Activated naive CD4-positive, alpha-beta T cell treated with anti-CD3 and anti-CD28 coated beads, Interleukin-2, amount 10 ng/mL, durations not matched to agents 7 days and 5 days (primary cell): ENCODE measurements at places on chromosomes 3 and 15.
A peak's percentile ranks its signal among the peaks of the same experiment; 100 is the strongest.

- no peak for DNase-seq
Observed at GRCh38 chr3:186330772-186331460, 31.1 kb downstream of the DGKG start.

- no peak for DNase-seq
Observed at GRCh38 chr3:24202071-24202470, 257.0 kb downstream of the NR1D2 start.

GRCh38 chr3:111594205-111594604 is 941 bp downstream of the ZBED2 start:
- no peak for DNase-seq

- no peak for DNase-seq
Observed at GRCh38 chr3:169970847-169971246, 4.2 kb downstream of the SEC62 start.

DNA sequence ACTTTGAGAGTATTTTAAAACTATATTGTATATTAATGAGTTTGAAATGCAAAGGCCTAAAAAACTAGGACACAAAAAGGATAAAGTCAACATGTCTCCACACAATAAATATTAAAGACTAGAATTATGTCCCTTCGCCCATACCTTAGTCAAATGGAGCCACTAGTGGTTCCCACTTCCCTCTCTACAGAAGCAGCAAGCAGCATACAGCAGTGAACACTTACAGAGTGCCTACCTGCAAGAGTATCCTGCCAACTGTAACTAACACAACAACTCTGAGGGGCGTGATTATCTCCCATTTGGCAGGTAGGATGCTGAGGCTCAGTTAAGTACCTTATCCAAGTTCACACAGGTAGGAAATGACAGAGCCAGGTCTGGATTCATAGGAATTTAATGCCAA is 17.2 kb downstream of the DYNC1LI1 start:
- no peak for DNase-seq

GRCh38 chr3:17581421-17582080 is 160.9 kb downstream of the TBC1D5 start:
- DNase-seq: no peak

- no peak for DNase-seq
Observed at GRCh38 chr3:184597829-184598573, 36.4 kb downstream of the EPHB3 start.

GRCh38 chr3:120454076-120454689 is 3.4 kb upstream of the FSTL1 start:
- DNase-seq: no peak

DNA sequence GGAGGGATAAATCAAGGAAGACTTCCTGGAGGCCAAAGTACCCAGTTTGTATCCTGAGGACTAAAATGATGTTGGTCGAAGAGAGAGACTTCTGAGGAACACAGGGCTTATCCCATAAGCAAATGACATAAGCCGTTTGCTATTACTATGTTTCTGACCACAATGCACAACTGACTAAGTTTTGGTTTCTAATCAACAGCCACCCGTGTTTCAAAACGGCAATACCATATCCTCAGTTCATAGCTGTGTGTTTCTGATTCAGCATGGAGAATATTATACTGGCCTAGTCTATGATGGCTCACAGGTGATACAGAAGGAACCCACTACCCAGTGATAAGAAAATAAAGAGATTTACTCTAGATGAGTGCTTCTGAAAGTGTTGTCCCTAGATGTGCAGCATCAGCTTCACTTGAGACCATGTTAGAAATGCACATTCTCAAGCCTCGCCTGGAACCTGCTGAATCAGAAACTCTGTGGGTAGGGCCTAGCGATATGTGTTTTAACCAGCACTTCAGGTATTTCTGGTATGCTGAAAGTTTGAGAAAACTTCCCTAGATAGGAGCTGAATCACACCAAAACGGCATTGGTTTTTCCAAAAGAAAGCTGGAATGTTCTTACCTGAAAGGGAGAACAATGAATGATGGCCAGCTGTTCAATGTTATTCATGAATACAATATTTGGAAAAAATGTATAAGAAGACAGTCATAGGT is 639.7 kb upstream of the NR2F2 start:
- no peak for DNase-seq

DNA sequence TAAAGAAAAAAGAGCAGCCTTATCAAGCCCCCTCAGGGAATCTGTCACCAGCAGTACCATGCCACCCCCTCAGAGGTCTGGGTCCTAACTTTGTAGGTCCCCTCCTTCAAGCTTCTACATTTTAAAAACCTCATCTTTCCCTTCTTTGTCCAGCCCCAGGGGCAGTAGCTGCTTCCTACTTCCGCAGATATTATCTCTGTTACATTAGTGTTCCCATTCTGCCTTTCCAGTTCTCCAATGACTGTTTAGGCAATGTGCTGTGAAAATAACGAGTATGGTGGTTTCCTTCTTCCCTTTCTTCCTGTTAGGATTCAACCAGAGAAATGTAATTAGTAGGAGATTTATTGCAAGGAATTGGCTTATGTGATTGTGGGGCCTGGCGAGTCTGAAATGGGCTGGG is 126.1 kb upstream of the TNIK start:
- DNase-seq: no peak

DNA sequence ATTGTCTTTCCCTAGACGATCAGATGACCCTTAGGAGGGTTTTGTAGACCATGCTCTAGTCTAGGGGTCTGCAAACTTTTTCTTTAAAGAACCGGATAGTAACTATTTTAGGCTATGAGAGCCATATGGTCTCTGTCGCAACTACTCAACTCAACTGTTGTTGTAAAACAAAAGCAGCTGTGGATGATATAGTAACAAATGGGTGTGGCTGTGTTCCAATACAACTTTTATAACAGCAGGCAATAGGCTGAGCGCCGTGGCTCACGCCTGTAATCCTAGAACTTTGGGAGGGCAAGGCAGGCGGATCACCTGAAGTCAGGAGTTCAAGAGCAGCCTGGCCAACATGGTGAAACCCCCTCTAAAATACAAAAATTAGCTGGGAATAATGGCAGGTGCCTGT is 6.1 kb upstream of the CMTM6 start:
- no peak for DNase-seq

GRCh38 chr3:174206607-174207192 is 652.4 kb upstream of the NAALADL2 start:
- DNase-seq: no peak

- DNase-seq: peak; percentile 79
Observed at GRCh38 chr15:73851689-73852088, 21.7 kb upstream of the TBC1D21 start.

- DNase-seq: no peak
Observed at GRCh38 chr3:125140818-125141595, 71.5 kb downstream of the SLC12A8 start.

DNA sequence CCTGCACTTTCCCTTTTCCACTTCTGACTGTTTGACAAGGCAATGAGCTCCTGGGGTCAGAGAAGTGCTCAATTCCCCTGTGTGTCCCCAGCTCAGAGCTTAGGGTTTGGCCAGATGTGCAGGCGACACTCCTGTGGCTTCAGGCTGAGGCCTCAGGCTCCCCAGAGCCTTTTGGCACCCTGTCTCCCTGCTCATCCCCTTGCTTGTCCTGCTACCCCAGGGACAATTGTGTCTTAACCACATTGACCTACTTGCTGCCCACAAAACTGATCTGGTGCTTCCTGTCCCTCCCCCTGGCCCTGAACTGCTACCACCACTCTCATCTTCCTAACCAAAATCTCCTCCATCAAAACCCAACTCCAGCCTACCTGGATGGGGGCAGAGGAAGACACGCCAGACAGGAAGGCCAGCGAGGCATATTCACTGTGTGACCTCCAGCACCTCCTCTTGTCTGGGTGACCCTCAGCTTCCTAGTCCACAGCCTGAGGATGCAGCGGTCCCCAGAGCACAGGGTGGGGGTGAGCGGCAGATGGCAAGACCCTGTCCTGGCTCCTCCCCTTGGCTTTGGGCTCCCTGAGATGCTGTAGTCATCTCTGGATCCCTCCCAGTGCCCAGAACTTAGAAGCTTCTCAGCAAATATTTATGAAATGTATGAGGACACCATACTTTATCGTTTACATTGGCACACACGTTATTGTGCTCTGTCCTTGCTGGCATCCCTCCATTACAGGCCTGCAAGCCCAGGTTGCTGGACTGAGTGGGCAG is 98.9 kb upstream of the SLC6A6 start:
- no peak for DNase-seq

DNA sequence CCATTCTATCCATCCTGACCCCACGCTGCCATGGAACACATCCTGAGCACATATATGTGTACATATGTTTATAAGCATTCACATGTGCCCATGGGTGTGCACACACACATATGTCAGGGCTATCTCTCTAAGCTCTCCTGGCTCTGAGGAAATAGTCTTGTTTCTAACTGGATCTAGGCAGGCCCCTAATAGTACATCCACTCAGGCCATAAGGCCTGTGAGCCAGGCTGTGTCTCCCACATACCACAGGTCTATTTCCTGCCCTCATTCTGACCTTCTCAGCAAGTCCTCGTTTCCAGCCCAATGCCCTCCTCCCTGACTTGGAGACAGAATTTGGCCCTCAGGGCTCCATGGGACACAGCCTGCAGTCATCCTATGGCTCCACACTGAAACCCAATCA is 284.8 kb upstream of the CTNNB1 start:
- DNase-seq: no peak

GRCh38 chr3:138688871-138689299 is 80.3 kb downstream of the FAIM start:
- DNase-seq: no peak

DNA sequence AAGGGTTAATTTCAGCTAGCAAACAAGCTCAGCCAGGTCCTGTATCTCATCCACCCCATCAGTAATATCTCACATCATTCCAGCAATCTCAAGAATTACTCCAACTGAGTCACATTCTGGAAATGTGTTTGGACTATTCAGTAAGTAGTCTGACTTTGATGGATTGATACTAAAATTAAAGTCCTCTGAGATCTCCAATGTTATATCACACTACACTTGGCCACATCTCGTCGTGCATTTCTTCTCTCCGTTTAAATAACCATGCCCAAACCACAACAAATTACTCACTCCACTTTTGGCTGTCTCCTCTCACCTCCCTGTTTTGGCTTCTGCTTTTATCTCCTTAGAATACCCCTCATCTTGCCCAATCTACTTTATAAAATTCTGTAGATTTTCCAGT is 292.2 kb downstream of the PYDC2 start:
- DNase-seq: no peak

GRCh38 chr3:65677486-65678010 is 361.2 kb downstream of the MAGI1 start:
- DNase-seq: no peak

- no peak for DNase-seq
Observed at GRCh38 chr3:47910233-47910632, 106.0 kb downstream of the MAP4 start.

GRCh38 chr3:52570076-52570475 is 33.7 kb downstream of the UQCC5 start:
- no peak for DNase-seq

DNA sequence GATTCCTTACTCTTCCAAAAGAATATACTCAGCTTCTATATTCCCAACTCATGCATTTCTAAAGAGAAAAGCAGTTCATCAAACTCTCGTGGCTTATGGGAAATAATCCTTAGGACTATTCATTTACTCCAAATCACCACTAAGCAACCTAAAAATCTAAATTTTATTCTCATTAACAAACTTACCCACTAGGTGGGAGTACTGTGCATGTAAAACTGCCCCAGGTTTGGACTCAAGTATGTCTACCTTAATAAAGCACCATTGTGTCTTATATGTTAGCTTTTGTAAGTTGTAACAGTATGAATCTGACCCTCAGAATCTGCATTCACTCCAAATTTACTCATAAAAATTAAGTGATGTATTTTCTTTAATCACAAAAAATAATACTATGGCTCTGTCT is 25.3 kb downstream of the RAD18 start:
- no peak for DNase-seq

DNA sequence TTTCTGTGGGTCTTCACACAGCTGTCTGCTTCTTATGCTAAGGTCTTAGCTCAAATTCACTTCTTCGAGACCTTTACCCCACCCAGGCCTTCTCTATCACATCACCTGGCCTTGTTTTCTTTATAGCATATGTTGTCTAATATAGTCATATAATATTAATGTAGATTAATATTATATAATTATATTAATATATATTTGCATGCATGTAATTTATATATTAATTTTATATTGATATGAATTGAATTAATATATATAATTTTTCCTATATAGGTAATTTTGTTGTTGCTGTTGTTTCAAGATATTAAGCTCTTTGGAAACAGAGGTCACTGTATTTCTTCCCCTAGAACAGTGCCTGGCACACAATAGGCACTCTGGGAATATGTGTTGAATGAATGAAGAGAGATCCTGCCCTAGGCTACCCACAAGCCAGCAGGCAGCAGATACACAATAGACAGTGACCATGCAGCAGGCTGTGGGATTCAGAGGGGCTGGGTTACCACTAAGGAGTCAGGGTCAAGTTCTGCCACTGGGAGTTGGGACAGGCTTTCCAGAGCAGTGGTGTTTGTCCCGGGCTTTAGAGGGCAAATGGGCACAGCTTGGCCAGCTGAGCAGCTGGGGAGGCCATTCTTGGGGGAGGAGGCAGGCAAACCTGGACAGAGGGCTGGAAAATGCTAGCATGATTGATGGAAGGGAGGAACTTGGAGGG is 126.3 kb downstream of the DNAJB8 start:
- DNase-seq: no peak

DNA sequence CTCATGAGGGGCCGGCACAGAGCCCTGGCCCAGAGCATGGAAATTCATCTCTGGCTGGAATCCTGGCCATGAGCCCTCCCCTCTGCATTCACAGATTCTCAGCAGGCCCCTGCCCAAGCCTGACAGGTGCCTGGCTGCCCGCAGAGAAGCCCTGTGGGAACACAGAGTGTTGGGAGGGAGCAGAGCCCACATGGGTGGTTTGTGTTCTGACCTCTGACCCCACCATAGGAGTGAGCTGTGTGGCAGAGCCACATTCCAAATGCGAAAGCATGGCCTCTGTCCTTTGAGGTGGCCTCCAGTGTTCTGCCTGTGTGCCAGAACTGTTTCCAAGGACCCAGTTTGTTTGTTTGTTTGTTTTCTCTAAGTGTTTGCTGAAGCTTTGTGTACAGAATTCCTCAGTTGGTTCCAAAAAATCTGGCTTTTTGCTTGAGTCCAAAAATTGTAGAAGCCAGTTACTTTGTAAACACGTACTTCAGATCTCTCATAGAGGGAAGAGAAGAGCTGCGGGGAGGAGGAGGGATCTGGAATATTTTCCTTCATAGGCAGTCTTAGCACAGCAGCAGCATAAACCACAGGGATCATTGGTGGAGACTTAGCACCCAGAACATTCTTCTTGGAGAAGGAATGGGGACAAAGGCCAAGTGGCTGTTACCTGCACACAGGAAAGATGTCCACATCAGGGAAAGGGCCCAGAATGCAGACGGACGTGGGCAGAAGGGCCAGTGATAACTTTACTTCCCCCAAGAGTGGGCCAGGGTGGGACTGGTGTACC is 36.0 kb downstream of the GRAMD2A start:
- no peak for DNase-seq

- no peak for DNase-seq
Observed at GRCh38 chr3:58210761-58211460, at the start of gene DNASE1L3. Gene DNASE1L3, minus strand, starts transcription at chr3:58210972. Its CDS starts 66 bp downstream, at chr3:58210906.
